Uterus (tissue), 4 donors: ENCODE measurements at places on chromosomes 12 and 14. TPM values are rescaled to one million over a fixed set of nuclear protein-coding genes. Genes with fewer than 3 reads are reported as not detected.
A peak's percentile ranks its signal among the peaks of the same experiment; 100 is the strongest.

IFNG gene
- total RNA-seq, result not detected

ZFHX2 gene
- not detected for total RNA-seq

NAV3 gene
- 12.8 TPM for total RNA-seq

GRCh38 chr12:106602076-106602475 lies 19.3 kb downstream of the RFX4 start:
- no peak for DNase-seq

NOS1 gene
- total RNA-seq, result 0.59 TPM

DNA sequence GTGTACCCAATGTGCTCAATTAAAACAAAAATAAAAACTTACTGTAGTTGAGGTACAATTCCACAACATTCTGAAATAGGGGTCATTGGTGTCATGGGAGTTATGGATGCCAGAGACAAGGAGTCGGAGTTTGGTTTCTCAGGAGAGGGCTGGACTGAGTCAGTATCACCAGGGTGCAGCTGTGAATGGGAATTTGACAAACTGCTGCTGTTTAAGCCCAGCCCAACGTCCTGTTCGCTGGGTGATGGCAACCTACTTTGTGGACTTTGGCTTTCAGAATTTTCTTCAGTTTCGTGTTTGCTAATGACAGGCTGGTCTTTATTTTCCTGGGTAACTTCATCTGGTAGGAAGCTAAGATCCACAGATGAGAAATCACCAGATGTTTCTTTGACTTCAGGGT lies 3.9 kb downstream of the TBPL2 start:
- DNase-seq, result no peak

DNA sequence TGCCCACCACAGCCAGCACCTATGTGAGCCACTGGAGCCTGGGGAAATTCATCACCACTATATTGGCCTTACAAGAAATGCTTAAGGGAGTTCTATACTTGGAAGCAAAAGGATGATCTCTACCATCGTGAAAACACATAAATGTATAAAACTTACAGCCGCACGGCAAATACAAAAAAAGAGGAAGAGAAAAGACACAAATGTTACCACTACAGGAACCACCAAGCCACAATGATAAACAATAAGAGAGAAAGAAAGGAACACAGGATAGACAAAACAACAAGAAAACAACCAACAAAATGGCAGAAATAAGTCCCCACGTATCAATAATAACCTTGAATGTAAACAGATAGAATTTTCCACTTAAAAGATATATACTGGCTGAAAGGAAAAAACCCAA lies 267.5 kb downstream of the TMEM121 start:
- no peak for DNase-seq

DNA sequence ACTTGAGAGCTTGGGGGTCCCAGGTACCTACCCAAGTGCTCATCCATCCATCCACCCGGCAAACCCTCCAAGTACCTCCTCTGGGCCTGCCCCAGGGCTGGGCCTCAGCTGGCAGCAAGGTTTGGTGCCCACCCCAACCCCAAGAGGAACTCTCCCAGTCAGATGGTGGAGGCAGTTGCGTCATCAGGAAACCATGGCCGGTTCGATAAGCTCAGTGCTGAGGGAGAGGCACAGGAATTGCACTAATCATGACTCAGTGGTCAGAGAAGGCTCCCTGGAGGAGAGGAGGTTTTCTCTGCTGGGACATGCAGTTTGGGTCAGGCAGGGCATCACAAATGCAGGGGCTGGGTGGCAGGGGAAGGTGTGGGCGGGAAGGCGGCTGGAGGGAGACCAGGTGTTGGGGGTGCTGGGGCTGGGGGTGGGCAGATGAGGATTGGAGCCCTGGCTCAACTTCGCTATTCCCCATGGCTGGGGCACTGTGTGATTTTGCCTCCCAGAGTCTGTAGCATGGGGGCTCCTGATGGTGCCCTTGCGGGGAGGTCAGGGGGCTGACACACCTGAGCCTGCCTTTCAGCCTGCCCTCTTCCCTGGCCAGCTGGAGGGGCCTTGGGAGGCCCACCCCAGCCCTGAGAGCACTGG lies 32.2 kb downstream of the SH2B3 start:
- DNase-seq, result no peak

AQP6 gene
- total RNA-seq, result not detected

DNA sequence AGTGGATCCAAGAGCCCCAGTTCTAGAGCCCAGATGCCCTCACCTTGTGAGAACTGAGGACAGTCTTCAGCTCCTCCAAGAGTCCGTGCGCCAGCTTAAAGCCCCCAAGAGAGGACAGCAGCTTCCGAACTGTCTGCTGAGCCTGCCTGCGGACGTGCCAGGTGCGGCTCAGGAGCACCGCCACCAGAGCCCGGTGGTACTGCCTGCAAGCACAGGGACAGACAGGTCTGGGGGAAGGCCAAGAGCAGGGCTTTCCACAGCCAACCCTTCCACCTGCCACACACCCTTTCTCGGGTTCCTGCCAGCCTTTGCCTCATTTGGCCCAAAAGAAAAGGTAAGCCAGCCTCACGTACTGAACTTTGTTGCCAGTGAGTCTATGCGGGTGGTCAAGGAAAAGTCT lies 30.2 kb downstream of the GCN1 start:
- no peak for DNase-seq

DNA sequence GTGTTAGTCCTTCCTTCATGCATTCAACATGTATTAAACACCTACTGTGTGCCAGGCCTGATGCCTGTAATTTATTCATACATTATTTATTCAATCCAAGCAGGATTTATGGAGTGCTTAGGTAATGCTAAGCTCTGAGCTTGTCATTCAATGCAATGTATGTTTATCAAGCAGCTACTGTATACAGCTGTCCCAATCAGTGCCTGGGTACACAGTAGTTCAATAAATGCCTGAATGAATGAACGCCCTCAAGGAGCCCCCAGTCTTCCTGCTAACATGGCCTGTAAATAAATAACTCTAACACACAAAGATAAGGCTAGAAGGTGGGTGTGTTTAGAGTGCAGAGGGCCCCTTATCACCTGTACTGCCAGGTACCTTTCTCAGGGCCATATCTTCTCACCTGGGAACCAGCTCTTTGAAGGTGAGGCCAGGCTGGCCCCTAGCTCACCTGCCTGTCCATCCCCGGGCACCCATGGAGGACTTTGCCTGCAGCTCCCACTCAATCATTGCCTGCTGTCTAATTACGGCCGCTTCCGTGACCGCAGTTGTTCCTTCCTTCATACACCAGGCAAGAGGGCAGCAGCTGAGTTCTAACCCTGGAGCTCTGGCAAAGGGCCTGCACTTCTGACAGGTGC lies 20.0 kb upstream of the KDM2B start:
- DNase-seq, result no peak

GRCh38 chr12:52975820-52976573 lies 27.1 kb downstream of the KRT18 start:
- no peak for DNase-seq

GRCh38 chr12:124786061-124786964 lies 77.4 kb downstream of the SCARB1 start:
- DNase-seq, result peak; percentile 87

SLC35F4 gene
- total RNA-seq, result not detected

GLT8D2 gene
- 93.0 TPM for total RNA-seq

C1RL gene
- total RNA-seq, result 46.5 TPM

- DNase-seq, result peak; percentile 100
Measured at GRCh38 chr12:124518051-124518932, 49.1 kb downstream of the NCOR2 start.

DHRS4L2 gene
- 17.2 TPM for total RNA-seq
